Activated CD8-positive, alpha-beta T cell treated with anti-CD3 and anti-CD28 coated beads for 36 hours (primary cell): ENCODE measurements at places on chromosomes 2 and 18.

GRCh38 chr2:187567126-187567525 is 12.9 kb upstream of the TFPI start:
- no peak for DNase-seq

GRCh38 chr18:46416706-46417638 is 240.0 kb downstream of the LOXHD1 start:
- DNase-seq = peak; percentile 24

DNA sequence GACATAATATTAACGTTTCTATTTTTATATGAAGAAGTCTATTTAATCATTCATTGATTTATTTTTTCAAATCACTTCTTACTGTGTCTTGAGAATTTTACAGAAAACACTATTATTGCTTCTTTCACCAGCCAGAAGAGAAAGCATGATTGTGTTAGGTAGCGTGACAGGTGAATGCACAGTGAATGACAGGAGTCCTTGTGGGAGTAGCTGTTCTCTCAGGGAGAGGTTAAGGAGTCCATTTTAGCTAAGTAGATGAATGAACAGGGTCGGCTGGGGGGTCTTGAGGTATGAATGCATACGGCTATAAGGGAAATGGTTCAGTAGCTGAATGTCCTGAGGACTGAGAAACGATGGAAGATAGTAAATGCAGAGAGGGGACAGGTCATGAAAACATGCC is 56.2 kb downstream of the CTNNA2 start:
- no peak for DNase-seq

GRCh38 chr18:13145636-13146190 is 72.8 kb upstream of the LDLRAD4 start:
- no peak for DNase-seq

- DNase-seq = no peak
Measured at GRCh38 chr2:32902986-32903385, 43.8 kb upstream of the LTBP1 start.

DNA sequence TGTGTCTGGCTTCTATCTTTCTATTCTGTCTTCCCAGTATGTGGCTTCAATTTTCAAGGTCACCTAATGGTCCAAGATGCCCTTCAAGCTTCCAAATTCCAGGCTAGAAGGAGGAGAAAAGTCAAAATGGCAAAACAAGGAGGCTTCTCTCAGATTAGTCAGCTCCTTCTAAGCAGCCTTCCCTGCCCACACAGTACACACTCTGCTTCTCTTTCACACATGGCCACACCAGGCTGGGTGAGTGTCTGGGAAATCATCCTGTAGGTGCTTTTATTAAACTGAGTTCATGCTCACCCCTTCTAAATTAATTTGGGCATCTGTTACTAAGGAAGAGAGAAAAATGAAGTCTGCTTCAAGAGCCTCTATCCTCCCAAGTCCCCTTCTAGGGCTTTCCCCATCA is 277.2 kb upstream of the MGAT5 start:
- DNase-seq = no peak
